ENCODE measurements at places on chromosomes 2 and 18. TPM values are rescaled to one million over a fixed set of nuclear protein-coding genes. Genes with fewer than 3 reads are reported as not detected.

Gene CNGA3
- not detected for polyA plus RNA-seq

Gene ABCB11
- 0.10 TPM for polyA plus RNA-seq

Gene SIX3
- polyA plus RNA-seq: not detected

Gene MARCHF4
- polyA plus RNA-seq: 0.08 TPM

Gene SCYGR4
- polyA plus RNA-seq: not detected

Gene PLGLB1
- 27.6 TPM for polyA plus RNA-seq

Gene OTOS
- not detected for polyA plus RNA-seq

Gene OSR1
- 6.0 TPM for polyA plus RNA-seq

Gene ATP8B1
- 35.0 TPM for polyA plus RNA-seq

Gene LTBP1
- polyA plus RNA-seq: 85.2 TPM

Gene STARD6
- not detected for polyA plus RNA-seq

- peak; percentile 0 for DNase-seq
These were observed 288.2 kb downstream of the IKZF2 start for GRCh38 chr2:212863185-212863588.

- DNase-seq: no peak
These were observed 638.6 kb upstream of the ID2 start for GRCh38 chr2:8043295-8043694.

- DNase-seq: no peak
These were observed 17.4 kb downstream of the IRS1 start for GRCh38 chr2:226782092-226782713.

DNA sequence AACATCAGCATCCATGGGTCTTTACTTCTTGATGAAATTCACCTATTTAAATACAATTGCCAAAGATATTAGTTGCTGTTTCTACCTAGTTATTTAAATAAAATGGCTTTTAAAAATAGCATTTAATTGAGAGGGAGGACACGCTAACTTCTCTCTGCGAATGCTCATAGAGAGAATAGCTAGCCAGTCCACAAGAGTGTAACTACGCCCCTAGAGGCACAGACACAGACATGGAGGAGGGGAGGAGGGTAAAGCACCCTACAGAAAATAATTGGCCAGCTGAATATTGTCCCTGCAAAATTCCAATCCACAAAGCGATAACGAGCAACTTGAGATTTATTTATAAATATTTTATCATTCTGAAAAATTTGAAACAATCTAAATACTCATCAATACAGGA, 97.0 kb upstream of the PAPOLG start:
- no peak for DNase-seq

GRCh38 chr2:236095504-236095903, 72.7 kb downstream of the GBX2 start:
- DNase-seq: no peak

- DNase-seq: no peak
These were observed 231.4 kb downstream of the SEPTIN10 start for GRCh38 chr2:109382226-109382895.

GRCh38 chr2:41321351-41321750, 726.5 kb upstream of the PKDCC start:
- no peak for DNase-seq

DNA sequence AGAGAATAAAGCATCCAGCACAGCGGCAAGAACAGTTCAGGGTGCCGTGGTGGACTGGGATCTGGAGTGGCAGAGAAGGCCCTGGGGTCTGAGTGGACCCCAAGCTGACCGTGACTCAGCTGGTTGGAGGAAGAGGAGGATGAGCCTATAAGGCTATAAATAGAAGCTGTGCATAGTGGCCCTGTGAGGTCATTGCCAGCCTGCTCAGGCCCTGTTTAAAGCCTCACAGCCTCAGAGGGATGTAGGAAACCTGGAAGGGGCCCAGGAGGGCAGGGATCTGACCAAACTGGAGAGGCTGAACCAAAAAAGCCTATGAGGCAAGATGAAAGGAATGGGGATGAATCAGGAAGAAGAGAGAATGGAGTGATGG, 11.3 kb upstream of the DES start:
- DNase-seq: no peak

DNA sequence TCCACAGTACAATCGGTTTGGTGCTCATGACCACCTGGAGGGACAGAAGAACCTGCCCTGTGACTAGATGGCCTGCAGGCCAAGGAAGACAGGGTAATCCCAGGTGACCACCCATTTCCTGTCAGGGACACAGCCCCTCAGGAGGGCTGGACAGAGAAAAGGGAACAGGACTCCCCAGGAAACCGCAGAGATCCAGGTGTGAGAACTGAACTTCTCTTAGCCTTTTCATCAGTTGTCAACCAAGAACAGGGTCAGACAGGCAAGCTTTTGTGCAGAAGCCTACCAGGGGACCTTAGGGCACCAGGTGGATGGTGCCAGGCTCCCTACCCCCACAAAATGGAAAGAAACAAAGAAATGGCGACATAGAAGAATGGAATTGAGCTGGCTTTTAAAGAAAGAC, 132.3 kb downstream of the HDAC4 start:
- DNase-seq: no peak

DNA sequence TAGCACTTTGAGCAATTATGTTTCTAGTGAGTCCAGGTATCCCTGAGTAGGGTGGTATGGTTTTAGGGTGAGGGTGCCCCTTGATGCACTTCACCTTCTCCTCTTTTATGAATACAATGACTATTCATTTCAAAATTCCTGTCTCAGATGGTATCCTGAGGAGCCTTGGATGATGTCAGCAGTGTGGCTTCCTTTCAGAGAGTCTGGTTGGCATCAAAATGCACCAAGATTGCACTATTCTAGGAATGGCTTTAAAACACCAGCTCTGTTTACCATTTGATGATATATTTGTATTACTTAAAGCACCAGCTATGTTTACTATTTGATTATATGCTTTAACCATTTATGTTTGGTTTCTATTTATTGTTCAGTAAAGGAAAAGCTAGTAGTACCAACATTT, 141.0 kb downstream of the FMNL2 start:
- DNase-seq: no peak

- no peak for DNase-seq
These were observed 264.4 kb upstream of the FIGN start for GRCh38 chr2:164000176-164000575.

GRCh38 chr2:174282441-174282840, 34.1 kb upstream of the OLA1 start:
- no peak for DNase-seq

GRCh38 chr2:191114403-191114886, 36.3 kb downstream of the STAT4 start:
- DNase-seq: no peak

DNA sequence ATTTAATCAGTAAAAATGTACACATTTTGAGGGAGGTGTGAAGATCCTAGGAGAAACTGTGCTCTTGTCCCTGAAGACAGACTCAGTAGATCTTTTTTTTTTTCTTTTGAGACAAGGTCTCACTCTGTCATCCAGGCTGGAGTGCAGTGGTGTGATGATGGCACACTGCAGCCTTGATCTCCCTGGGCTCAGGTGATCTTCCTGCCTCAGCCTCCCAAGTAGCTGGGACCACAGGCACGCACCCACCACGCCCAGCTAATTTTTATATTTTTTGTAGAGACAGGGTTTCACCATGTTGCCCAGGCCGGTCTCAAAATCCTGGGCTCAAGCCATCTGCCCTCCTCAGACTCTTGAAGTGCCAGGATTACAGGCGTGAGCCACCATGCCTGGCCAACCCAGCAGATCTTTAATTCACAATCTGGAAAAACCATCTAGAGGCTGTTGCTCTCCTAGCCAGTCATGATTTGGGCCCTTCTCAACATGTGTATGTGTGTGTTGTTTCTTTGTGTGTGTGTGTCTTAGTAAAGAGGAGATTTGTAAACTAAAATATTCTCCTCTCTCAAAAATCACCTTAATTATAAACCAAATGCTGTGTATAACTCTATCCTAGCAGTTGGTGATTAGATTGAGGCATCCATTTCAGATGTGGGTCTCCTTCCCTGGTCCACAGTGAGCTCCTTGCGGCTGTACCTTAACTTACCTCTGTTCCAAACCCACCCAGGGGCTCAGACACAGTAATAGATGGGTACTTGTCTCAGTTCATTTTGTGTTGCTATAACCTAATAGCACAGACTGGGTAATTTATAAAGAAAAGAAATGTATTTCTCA, 3.9 kb upstream of the MYCN start:
- no peak for DNase-seq

GRCh38 chr2:1854729-1855547, 110.6 kb upstream of the PXDN start:
- peak; percentile 62 for DNase-seq

DNA sequence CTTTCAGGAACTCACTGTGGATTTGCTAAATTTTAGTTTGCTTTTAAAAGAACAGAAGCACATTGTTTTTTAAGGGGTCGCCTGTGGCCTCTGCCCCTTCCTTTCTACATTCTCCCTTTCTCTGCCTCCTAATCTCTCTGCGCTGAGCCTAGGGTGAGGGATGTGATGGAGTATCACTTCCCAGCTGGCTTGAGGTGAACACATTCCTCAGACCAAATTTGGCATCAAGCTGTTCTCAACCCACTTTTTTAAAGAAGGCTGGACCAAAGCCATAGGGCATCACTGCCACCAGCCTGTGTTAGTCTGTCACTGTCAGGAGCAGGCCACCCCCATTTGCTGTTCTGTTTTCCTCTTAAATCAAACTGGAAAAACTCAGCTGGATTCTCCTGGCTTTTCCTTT, 27.4 kb downstream of the EIF4E2 start:
- DNase-seq: no peak

- DNase-seq: no peak
These were observed 396.7 kb upstream of the RGPD4 start for GRCh38 chr2:107430006-107430405.

DNA sequence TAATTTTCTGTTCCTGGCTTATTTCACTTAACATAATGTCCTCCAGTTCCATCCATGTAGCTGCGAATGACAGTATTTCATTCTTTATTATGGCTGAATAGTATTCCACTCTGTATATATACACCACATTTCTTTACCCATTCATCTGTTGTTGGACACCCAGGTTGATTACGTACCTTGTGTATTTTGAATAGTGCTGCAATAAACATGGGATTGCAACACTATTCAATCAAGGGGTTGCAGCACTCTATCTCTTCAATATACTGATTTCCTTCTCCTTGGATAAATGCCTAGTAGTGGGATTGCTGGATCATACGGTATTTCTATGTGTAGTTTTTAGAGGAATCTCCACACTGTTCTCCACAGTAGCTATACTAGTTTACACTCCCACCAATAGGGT, 61.3 kb downstream of the THADA start:
- no peak for DNase-seq

GRCh38 chr18:46160050-46160798, 56.0 kb downstream of the HAUS1 start:
- no peak for DNase-seq

GRCh38 chr18:7608781-7609201, 41.7 kb downstream of the PTPRM start:
- DNase-seq: no peak
